ENCODE measurements at places on chromosomes 13 and 19. TPM values are rescaled to one million over a fixed set of nuclear protein-coding genes. Genes with fewer than 3 reads are reported as not detected.

DNA sequence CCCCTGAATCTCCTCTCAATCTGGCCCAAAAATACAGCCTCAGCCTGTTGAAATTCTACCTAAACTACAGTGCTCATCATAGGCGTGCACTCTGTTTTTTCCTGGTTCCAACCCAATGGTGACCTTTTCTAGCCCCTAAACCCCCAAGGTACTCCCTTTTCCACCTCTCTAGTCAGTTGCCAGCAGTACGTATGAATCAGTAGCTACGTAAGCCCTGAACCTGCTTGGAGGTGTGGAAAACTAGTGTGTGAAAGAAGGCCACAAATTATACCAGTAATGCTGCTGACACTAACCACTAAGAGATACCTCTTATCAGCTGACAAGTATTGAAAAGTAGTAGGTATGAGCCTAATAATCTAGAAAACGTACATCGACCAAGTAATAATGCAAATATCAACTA, 60.9 kb downstream of the FOXO1 start:
- no peaks in the 10 kb centered on the region for H3K27me3 ChIP-seq
- no peak for DNase-seq
- no peak overlapping the region for H3K4me3 ChIP-seq

DNA sequence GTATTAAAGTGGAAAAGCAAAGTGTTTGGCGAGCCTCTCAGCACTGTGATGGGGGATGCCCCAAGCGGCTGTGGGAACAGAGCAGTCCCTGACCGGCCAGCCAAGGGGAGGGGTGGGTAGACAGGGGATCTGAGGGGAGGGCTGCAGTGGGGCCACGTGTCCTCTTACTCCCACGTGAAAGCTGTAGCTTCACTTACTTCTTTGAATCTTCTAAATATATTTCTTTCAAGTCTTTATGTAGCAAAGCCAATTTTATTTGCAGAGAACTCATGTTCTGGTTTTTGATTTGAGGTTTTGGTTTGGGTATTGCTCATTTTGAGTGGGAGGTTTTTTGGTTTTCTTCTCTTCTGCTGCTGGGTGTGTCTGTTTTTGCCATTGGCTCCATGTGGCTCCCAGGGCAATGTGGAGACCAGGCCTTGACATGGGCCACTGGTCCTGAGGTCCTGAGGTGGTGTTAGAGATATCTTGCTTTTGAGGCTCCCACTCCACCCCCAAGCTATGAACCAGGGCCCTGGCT, 17.7 kb upstream of the OVOL3 start:
- H3K4me1 ChIP-seq, result no peaks in the 10 kb centered on the region
- no peak overlapping the region for H3K4me3 ChIP-seq
- H3K27ac ChIP-seq, result no peak overlapping the region
- no peak for DNase-seq

GRCh38 chr19:16524991-16525734, 17.1 kb downstream of the CHERP start:
- H3K36me3 ChIP-seq, result peaks cover 15% of the 10 kb centered on the region
- no peak for DNase-seq
- no peak overlapping the region for H3K27ac ChIP-seq
- H3K4me3 ChIP-seq, result no peak overlapping the region
- H3K27me3 ChIP-seq, result no peaks in the 10 kb centered on the region

- no peaks in the 10 kb centered on the region for H3K27me3 ChIP-seq
- H3K4me1 ChIP-seq, result no peaks in the 10 kb centered on the region
- DNase-seq, result no peak
- H3K36me3 ChIP-seq, result no peaks in the 10 kb centered on the region
- H3K27ac ChIP-seq, result no peak overlapping the region
These were observed 47.1 kb upstream of the PEPD start for GRCh38 chr19:33568706-33569105.

DNA sequence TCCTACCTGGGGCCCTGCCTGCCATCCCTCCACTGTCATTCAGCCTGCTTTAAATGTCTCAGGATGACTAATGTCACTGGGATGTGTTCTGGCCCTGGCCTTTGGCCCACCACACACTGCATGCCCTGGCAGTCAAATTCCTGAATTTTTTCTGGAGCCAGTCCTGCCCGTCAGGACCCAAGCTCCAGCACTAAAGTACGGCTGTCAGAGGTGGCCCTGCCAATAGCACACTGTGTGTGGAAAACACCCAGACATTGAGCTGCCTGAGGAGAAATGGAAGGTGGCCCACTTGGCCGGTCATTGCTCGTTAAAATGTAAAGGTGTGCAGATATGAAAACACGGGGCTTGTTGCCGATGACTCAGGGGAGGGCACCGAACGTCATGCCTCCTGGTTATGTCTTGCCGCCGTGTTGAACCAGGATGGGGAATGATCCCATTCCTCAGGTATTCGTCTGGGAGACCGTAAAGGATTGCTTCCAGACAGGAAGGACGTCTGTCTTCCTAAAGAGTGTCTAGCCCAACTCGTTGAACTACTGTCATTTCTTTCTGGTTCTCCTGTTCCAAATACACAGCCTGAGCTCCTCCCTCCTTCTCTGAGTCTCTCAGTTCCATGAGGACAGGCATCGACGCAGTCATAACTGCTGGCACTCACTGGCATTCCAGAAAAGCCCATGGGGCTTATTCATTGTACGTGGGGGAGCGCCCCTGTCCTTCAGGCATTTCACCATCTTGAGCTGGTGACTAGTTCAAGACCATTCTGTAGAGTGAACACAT, 40.6 kb downstream of the COL4A2 start:
- H3K36me3 ChIP-seq, result no peaks in the 10 kb centered on the region
- no peak overlapping the region for H3K4me3 ChIP-seq
- no peak for DNase-seq
- H3K27ac ChIP-seq, result no peak overlapping the region

DNA sequence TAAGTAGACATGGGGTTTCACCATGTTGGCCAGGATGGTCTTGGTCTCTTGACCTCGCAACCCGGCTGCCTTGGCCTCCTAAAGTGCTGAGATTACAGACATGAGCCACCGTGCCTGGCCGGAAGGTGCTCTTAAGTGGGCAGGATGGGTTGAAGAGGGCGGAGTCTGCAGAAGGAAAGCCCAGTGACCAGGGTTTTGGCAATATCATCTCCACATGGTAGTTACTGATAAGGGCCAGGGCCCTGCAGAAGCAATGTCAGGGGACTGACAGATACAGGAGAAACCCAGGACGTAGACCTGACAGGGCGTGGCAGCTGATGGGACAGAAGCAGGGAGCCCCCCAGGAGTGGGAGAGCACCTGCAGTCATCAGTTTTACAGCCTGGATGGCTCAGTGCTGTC, 45.7 kb upstream of the RNF113B start:
- peak overlapping the region; percentile 17 for H3K27ac ChIP-seq
- H3K4me1 ChIP-seq, result peaks cover 49% of the 10 kb centered on the region
- H3K36me3 ChIP-seq, result no peaks in the 10 kb centered on the region

Gene FOSB
- 21.6 TPM for polyA plus RNA-seq
